ENCODE measurements at places on chromosomes 11 and 22.

GRCh38 chr22:19287076-19287707 lies 4.3 kb downstream of the CLTCL1 start:
- no peak for DNase-seq

DNA sequence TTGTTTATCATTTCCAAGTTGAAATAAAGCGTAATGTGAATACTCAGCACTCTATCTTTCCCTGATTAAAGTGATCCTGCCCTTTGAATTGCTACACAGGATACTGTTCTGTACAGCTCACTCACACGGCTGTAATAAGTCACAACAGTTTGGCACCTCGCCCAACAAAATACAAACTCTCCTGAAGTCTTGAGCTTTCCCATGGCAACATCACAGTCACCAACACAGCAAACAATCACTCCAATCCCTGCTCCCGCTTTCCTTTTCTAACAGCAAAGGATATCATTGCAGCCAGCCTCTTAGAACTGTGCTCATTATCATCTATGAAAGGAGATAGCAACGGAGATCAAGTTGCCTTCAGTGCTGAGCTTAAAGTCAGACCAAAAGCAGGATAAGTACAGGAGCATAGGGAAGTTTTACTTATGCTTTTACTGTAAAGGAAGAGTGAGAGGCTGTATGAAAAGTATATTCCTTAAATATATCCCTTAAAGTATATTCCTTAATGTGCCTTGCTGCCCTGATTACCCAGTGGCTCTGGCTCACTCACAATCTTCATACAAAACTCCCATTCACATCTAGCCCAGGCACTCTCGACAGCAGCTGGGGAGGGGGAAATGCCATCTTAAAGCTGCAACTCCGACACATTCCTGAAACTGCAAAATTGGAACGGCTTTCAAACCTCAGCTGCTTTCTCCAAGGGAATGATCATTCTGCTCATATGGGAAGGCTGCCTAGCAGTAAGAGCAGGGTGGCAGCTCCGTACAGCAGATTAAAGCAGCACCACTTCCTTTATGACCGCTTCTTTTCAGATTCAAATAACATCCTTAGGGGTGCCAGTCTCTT lies 35.8 kb downstream of the MAML2 start:
- DNase-seq, result no peak

GRCh38 chr11:72730243-72730642 lies 22.0 kb downstream of the ARAP1 start:
- no peak for DNase-seq

GRCh38 chr22:47209547-47210023 lies 447.1 kb downstream of the TBC1D22A start:
- no peak for DNase-seq

GRCh38 chr11:123161376-123162030 lies 33.5 kb downstream of the CLMP start:
- no peak for DNase-seq

DNA sequence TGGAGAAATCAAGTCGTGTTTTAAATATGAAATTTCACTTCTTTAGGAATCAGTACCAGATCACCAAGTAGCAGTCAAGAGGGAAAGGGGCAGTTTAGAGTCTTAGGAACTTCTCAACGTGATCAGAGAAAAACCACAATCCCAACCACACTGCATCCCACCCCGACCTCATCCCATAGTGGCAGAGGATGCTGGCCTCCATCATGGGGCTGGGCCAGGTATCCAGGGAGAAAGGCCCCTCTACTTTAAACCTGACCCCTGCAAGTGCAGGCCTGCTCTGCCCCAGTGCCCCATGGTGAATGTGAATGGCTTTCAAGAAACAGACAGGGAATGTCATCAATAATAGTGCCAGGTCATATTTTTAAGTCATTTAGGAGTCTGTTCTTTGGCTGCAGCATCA lies 12.1 kb downstream of the CHST1 start:
- no peak for DNase-seq

- no peak for DNase-seq
Measured at GRCh38 chr22:38088629-38089473, 4.9 kb upstream of the SLC16A8 start.

GRCh38 chr22:36764641-36765040 lies 11.3 kb downstream of the IFT27 start:
- no peak for DNase-seq

GRCh38 chr22:44505796-44506354 lies 7.8 kb upstream of the RTL6 start:
- DNase-seq, result no peak

- DNase-seq, result no peak
Measured at GRCh38 chr11:120372296-120372695, 36.1 kb downstream of the ARHGEF12 start.

- no peak for DNase-seq
Measured at GRCh38 chr22:32206774-32207758, 2.2 kb upstream of the RFPL2 start.

- DNase-seq, result no peak
Measured at GRCh38 chr22:18929459-18929858, 6.6 kb downstream of the PRODH start.

- no peak for DNase-seq
Measured at GRCh38 chr11:80944758-80945157, 1503.9 kb upstream of the TENM4 start.

- no peak for DNase-seq
Measured at GRCh38 chr11:72836111-72836510, 21.9 kb downstream of the ATG16L2 start.

DNA sequence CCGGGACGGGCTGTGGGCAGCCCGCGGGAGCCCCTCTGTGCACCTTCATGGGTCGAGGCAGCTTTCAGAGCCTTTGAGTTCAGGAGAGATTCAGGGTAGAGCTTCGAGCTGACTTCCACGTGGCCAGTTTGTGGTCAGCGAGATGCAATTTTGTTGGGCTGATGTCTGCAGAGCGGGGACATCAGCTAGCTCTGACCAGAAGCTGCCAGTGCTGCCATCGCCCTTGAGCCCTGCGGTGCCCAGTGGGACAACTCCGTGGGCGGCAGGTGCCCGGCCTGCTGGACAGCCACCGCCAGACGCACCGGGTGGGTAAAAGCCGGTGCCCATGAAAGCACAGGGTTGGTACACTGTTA lies 719 bp downstream of the TALDO1 start:
- DNase-seq, result no peak

- DNase-seq, result no peak
Measured at GRCh38 chr11:35058669-35059434, 80.1 kb upstream of the CD44 start.

DNA sequence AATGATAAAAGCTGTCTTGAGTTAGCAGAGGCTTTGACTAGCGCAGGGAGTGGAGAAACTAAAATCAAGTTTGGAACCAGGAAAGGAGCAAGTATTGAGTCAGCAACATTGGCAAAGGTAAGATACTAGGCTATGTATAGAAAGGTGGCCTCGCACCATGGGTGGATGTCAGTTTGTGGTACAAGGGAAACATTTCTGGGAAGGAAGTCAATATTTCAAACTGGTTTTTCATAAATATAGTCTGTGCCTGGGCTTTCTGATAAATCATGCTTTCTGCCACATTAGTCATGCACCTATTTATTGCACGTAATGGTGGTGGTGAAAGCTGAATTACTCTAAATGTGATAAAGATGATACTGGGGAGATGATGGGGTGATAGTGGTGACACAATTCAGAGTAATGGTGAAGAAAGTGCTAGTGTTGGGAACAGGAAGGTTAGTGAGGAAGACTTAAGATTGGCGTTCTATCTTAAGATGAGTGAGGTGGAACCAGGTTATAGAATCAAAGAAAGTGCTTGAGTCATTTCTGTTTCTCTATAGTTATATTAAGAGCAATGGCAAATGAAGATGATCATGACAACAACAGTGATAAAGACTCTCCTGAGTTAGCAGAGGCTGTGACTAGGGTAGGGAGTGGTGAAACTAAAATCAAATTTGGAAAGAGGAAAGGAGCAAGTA lies 729.0 kb downstream of the FAM181B start:
- DNase-seq, result no peak

GRCh38 chr11:17407575-17407974 lies 19.1 kb upstream of the KCNJ11 start:
- DNase-seq, result no peak

DNA sequence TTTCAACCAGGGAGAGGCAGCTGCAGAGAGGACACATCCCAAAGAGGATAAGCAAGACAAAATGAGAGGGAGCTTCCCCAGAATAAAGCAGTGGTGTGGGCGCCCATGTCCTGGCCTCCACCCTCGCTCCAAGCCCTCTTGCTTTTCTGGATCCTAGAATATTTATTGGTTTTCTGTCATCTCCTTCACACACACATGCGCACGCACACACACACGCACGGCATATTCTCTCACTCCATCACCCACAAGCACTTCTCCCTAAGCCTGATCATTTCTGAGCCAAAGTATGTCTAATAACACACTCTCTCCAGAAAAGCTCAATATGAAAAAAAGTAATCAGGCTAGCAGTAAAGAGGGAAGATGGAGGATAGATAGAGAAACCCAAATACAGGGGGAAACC lies 7.6 kb downstream of the IGSF9B start:
- DNase-seq, result no peak

GRCh38 chr11:124717421-124717785 lies 22.3 kb upstream of the NRGN start:
- DNase-seq, result no peak

- DNase-seq, result no peak
Measured at GRCh38 chr22:25746012-25746373, 4.0 kb downstream of the MYO18B start.

GRCh38 chr11:91243051-91243450 lies 981.6 kb upstream of the FAT3 start:
- DNase-seq, result no peak

DNA sequence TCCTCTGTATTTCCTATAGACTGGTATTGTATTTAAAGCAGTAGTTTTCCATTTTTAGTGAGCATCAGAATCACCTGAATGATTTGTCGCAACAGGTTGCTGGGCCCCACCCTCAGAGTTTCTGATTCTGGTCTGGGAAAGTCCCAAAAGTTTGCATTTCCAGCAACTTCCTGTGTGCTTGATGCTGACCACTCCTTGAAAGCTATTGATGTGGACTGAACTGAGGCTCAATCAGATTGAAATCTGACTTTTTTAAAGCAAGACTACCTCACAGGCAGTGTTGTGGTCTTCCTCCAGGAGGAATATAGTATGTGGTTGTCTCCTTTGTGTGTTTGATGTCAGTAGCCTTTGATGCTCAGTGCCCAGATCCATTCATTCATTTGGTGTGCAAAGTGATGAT lies 17.2 kb upstream of the MPZL2 start:
- no peak for DNase-seq

GRCh38 chr22:32050678-32051515 lies 7.8 kb downstream of the SLC5A1 start:
- DNase-seq, result no peak

GRCh38 chr11:81159900-81160299 lies 1573.8 kb downstream of the FAM181B start:
- no peak for DNase-seq

- DNase-seq, result no peak
Measured at GRCh38 chr11:76231121-76231738, 24.9 kb upstream of the WNT11 start.

DNA sequence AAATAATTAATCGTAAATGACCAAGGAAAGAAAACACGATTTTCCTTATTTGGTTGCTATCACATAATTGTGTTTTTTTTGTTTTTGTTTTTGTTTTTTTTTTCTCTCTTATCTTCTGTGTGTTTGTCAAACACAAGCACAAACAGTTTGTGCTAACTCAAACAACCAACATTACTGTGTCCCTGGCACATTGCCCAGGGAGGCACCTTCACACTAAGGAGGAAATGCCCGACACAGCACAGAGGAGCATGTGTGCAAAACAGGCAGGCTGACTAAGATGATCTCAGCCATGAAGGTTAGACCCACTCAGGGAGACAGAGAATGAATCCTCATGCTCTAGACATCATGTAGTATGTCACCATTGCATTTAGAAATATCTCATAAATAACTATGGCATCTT lies 130.1 kb downstream of the SOX6 start:
- DNase-seq, result no peak

- DNase-seq, result no peak
Measured at GRCh38 chr11:15451713-15452112, 337.0 kb downstream of the INSC start.

- DNase-seq, result no peak
Measured at GRCh38 chr11:69922596-69923111, 103.4 kb upstream of the FGF3 start.

DNA sequence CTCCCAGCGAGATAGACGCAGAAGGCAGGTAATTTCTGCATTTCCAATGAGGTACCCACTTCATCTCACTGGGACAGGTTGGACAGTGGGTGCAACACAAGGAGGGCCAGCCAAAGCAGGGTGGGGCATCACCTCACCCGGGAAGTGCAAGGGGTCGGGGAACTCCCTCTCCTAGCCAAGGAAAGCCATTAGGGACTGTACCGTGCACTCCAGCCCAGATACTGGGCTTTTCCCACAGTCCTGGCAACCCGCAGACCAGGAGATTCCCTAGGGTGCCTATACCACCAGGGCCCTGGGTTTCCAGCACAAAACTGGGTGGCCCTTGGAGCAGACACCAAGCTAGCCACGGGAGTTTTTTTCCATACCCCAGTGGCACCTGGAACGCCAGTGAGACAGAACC lies 17.2 kb downstream of the TRPC6 start:
- DNase-seq, result no peak

DNA sequence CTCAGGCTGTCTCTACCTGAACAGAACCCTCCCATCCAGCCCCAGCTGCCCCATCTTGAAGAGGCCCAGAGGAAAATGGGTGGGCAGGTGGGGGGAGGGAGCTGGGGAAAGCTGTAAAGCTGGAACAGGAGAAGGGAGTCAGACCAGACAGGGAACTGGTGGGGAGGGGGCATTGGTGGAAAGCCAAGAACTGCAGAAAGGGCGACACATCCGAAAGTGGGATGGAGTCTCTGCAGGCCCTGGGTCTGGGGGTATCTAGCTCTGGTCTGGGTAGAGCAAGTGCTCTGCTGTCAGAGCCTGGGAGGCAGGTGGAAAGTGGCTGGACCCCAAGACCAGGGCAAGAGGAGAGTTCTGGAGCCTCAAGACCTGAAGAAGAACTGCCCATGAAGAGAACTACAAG lies 7.7 kb downstream of the TMPRSS13 start:
- DNase-seq, result no peak

DNA sequence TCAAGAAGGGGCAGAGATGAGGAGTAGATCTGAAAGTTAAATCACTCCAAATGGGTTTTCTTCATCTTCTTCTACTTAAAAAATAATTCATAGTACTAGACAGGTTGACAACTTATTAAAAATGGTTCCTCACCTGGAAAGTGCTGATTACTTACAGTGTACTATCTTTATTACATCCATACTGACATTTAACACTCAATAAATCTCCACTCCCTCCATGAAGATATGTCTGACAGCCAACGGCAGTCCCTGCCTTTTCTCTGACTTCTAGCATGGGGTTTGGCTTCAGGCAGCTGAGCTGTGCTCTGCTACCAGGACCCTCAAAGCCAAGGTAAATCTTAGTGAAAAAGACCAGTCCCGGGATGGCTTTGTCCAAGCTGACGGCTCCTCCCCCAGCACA lies 133.4 kb upstream of the CSNK2A3 start:
- no peak for DNase-seq
